ENCODE measurements at places on chromosomes 6 and 20.

- DNase-seq, result no peak
Observed at GRCh38 chr6:142947714-142948480, 2.9 kb upstream of the HIVEP2 start.

DNA sequence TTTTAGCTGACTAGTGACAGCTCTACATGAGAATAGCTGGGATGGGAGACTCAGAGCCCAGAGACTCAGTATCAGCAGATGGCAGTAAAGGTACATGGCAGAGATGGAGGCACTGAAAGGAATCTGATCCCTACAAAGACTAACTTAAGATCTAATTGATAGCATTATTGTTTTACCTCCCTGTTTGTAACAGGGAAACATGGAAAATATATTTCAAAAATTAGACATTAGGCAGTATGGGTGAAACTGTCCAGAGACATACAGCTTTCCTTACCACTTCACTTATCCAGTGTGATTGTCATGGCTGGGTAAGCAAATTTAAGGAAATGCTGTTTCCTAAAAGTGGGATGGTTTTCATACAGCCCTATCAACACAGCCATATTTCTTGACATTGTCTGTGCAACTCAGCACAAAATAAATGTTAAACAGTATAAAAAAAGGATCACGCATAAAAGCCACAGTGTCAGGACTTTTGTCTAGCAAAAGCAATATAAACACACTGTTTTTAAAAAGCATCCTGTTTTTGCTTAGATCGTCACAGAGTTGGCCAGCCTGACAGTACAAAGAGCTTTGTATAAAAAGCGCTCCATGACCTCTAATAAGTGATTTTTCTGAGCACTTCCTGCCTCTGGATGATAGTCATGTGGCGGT lies 376.9 kb downstream of the PHF3 start:
- peak; percentile 75 for DNase-seq

DNA sequence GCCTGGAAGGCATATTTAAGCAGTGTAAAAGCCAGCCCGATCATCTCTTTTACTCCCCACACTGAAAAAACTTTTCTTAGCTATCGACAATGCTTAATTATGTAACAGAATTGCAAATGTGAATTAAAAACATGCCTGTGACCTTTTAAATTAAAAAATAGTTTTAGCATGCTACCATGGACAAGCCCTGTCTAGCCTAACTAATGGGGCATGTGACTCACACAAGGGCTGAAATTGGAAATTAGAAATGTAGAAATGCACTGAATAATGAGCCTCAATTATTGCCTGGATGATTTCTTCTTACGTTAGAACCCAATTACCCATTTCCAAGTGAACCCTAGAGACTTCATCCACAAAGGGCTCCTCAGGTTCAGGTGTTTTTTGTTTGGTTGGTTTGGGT lies 82.7 kb downstream of the SIM1 start:
- DNase-seq, result no peak

GRCh38 chr6:25660512-25660911 lies 8.5 kb downstream of the SCGN start:
- no peak for DNase-seq
